ENCODE measurements at places on chromosomes 13 and 19. TPM values are rescaled to one million over a fixed set of nuclear protein-coding genes. Genes with fewer than 3 reads are reported as not detected.

GRCh38 chr13:35965226-35965927 is 165.8 kb downstream of the DCLK1 start:
- H3K4me3 ChIP-seq, result no peak overlapping the region
- H3K27me3 ChIP-seq, result no peaks in the 10 kb centered on the region
- H3K36me3 ChIP-seq, result no peaks in the 10 kb centered on the region
- DNase-seq, result no peak
- H3K4me1 ChIP-seq, result no peaks in the 10 kb centered on the region
- H3K27ac ChIP-seq, result no peak overlapping the region

GRCh38 chr13:46648166-46648607 is 95.2 kb downstream of the LRCH1 start:
- H3K27me3 ChIP-seq, result no peaks in the 10 kb centered on the region
- H3K4me3 ChIP-seq, result no peak overlapping the region
- DNase-seq, result no peak
- H3K36me3 ChIP-seq, result no peaks in the 10 kb centered on the region
- peak overlapping the region; percentile 34 for H3K27ac ChIP-seq
- peaks cover 14% of the 10 kb centered on the region for H3K4me1 ChIP-seq

DNA sequence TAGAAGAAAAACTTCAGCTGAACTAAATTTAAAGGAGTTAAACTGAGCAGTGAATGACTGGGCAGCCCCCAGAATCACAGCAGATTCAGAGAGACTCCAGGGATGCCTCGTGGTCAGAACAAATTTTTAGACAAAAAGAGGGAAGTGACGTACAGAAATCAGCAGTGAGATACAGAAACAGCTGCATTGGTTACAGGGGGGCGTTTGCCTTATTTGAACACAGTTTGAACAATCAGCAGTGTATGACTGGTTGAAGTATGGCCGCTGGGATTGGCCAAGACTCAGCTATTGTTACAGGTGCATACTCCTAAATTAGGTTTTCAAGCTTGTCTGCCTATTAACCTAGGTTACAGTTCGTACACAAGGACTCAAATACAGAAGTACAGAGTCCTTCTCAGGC is 2.2 kb upstream of the SPRYD7 start:
- H3K27ac ChIP-seq, result no peak overlapping the region
- peaks cover 35% of the 10 kb centered on the region for H3K4me1 ChIP-seq
- no peak overlapping the region for H3K4me3 ChIP-seq
- DNase-seq, result no peak
- no peaks in the 10 kb centered on the region for H3K27me3 ChIP-seq

DNA sequence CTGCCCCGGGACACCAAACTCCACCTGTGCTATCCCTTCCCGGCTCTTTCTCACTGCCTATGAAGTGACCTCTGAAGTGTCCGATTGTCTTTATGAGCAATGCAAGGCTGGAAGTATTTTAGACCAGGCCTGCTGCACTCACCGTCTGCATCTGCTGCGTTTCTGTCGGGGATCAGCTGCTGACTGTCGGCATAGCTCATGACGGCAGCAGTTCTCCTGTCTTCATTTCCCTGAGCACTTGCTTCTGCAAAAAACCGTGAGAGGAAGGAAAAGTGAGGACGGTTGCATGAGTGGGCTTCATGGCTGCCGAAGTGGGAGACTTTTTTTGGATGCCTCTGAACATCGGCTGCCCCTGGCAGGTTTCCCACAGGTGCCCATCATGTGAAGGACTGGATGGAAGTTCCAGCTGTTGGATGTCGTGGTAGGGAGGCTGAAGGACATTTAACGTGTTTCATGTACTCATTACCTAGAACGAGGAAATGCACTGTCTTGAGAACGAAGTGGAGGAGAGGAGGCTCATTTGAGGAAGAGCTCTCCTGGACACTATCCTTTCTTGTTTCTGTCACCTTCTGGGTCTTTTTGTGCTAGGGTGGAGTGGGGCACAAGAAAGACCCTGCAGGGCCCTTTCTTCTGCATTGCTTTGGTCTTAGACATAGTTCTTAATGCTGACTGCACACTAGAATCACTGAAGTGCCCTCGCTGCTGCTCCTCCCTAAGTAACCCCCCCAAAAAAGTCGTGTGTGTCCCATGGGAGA is 94.7 kb downstream of the RNASEH2B start:
- DNase-seq, result no peak
- peaks cover 7% of the 10 kb centered on the region for H3K4me1 ChIP-seq
- H3K36me3 ChIP-seq, result no peaks in the 10 kb centered on the region
- H3K4me3 ChIP-seq, result no peak overlapping the region

DNA sequence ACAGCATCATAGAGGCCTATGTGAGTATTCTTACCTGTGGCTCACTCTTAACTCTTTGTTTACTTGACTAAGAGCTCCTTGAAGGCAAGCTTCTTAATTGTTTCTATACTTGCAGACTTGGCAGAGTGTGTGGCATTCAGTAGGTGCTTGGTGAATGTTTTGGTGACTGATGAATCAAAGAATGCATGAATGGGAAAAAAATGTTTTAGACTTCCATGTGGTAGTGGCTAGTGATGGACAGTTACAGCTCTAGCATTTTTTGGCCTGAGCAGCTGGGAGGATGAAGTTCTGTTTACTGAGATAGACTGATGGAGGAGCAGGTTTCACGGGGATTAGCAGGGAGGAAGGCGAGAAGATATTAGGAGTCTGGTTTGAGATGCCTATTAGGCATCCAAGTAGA is 13.6 kb downstream of the HAS1 start:
- no peaks in the 10 kb centered on the region for H3K4me1 ChIP-seq
- no peak overlapping the region for H3K4me3 ChIP-seq
- no peaks in the 10 kb centered on the region for H3K27me3 ChIP-seq
- H3K27ac ChIP-seq, result no peak overlapping the region

DNA sequence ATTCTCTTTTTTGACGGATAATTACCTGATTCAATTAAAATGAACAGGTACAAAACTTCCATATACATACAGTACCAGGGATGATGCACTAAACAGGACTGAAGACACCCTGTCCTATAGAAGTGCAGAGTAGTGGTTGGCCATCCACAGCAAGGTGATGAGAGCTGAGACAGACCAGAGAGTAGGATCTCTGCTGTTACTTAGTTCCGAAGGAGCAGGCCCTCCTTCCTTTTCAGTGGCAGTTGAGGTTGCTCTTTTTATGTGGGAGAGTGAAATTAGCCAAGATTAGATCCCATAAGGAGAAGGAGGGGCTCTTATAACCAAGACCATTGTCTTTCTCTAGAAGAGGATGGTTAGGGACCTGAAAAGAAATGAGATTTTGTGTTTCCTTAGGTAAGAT is 4.0 kb downstream of the PDS5B start:
- no peak overlapping the region for H3K27ac ChIP-seq
- no peak overlapping the region for H3K4me3 ChIP-seq
- peaks cover 12% of the 10 kb centered on the region for H3K4me1 ChIP-seq
- H3K27me3 ChIP-seq, result no peaks in the 10 kb centered on the region
- no peaks in the 10 kb centered on the region for H3K36me3 ChIP-seq

DNA sequence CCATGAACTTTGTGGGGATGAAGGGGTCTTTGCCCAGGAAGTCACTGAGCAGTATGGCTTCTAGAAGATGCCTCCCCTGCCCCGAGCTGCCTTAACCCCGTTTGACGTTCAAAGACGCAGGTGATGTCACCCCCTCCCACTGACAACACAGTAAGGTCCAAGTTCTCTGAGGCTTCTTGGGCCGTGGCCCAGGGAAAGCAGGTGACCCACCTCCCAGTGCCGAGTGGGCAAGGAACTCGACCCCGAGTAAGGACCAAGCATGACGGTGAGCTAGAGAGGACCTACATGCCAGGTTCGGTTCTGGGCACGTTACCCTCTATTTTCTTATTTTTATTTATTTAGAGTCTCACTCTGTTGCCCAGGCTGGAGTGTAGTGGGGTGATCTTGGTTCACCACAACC is 81.3 kb downstream of the SLC6A16 start:
- no peaks in the 10 kb centered on the region for H3K4me1 ChIP-seq
- H3K27ac ChIP-seq, result no peak overlapping the region
- H3K36me3 ChIP-seq, result no peaks in the 10 kb centered on the region
- H3K4me3 ChIP-seq, result no peak overlapping the region
- no peak for DNase-seq

- peaks cover 10% of the 10 kb centered on the region for H3K4me1 ChIP-seq
- no peak for DNase-seq
- H3K27me3 ChIP-seq, result no peaks in the 10 kb centered on the region
- H3K27ac ChIP-seq, result peak overlapping the region; percentile 97
Observed at GRCh38 chr19:51926426-51926783, 867 bp upstream of the ZNF613 start.

DNA sequence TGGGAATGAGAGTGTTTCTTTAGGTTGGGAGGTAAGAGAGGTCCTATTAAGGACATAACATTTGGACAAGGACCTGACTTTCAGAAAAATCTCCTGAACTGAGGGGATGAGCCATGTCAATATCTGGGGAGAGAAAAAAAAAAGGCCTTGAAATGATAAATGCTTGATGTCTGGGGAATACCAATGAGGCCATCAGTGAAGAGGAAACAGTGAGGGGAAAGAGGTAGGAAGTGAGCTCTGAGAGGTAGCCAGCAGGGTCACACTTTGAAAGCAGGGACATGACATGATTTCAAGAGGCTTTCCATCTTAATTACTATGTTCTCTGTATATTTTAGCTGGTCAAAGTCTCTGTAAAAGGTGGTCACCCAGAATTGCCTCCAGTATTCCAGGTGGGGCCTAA is 9.9 kb upstream of the UBE2L5 start:
- no peaks in the 10 kb centered on the region for H3K27me3 ChIP-seq
- no peak overlapping the region for H3K4me3 ChIP-seq
- no peak for DNase-seq
- no peaks in the 10 kb centered on the region for H3K4me1 ChIP-seq
- H3K27ac ChIP-seq, result no peak overlapping the region

- H3K4me1 ChIP-seq, result no peaks in the 10 kb centered on the region
- H3K27ac ChIP-seq, result no peak overlapping the region
- no peak overlapping the region for H3K4me3 ChIP-seq
- no peak for DNase-seq
- H3K27me3 ChIP-seq, result no peaks in the 10 kb centered on the region
Observed at GRCh38 chr13:53058065-53058679, 29.6 kb downstream of the OLFM4 start.

DNA sequence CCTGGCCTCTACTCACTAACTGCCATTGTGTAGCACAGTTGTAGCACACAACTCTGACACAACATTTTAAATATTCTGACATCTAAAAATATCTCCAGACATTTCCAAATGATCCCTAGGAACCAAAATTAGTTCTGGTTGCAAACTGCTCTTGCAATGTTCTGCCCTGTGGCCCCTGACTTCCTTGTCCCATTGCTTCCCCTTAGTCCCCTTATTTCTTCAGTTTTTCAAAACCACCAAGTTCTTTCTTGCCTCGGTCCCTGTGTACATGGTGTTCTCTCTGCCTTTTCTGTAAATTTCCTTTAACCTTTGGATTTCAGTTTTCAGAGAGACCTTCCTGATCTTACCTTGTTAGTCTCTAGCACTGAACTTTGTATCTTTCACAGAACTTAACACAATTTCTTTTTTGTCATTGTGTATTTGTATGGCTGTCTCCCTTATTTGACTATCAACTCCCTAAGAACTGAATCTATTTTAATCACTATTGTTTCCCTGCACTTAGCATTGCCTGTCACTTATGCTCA is 87.6 kb upstream of the MLNR start:
- H3K36me3 ChIP-seq, result peaks cover 7% of the 10 kb centered on the region
- no peaks in the 10 kb centered on the region for H3K4me1 ChIP-seq
- H3K27ac ChIP-seq, result no peak overlapping the region
- no peak overlapping the region for H3K4me3 ChIP-seq
- H3K27me3 ChIP-seq, result no peaks in the 10 kb centered on the region
- DNase-seq, result no peak

GRCh38 chr19:28307487-28307886 is 905.5 kb downstream of the UQCRFS1 start:
- H3K27me3 ChIP-seq, result no peaks in the 10 kb centered on the region
- no peaks in the 10 kb centered on the region for H3K4me1 ChIP-seq
- no peak for DNase-seq
- H3K4me3 ChIP-seq, result no peak overlapping the region
- H3K36me3 ChIP-seq, result no peaks in the 10 kb centered on the region

DNA sequence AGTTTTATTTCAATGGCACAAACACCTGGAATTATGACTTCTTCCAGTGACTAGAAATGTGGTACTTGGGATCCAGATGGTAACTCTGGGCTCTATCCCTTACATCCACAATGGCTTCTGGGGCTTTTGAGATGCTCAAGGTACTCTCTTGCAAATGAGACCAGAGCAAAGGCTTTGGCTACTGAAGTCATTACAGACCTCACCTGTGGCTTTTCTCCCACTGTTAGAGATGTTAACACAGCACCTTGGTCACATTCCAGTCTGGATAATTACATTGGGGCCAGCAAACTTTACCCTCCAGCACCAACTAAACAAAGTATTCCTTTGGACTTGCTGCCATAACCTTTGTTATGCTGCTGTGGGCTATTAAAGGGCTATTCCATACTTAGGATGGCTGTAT is 6.1 kb downstream of the ENOX1 start:
- no peak overlapping the region for H3K27ac ChIP-seq
- DNase-seq, result no peak
- H3K27me3 ChIP-seq, result peaks cover 4% of the 10 kb centered on the region
- no peaks in the 10 kb centered on the region for H3K36me3 ChIP-seq
- H3K4me1 ChIP-seq, result peaks cover 5% of the 10 kb centered on the region
- H3K4me3 ChIP-seq, result no peak overlapping the region

XPO4 gene
- 12.5 TPM for total RNA-seq

PTH2 gene
- not detected for total RNA-seq

ADGRE2 gene
- total RNA-seq, result 1.0 TPM

CLEC17A gene
- total RNA-seq, result not detected

TMC4 gene
- 0.23 TPM for total RNA-seq

NACC1 gene
- total RNA-seq, result 16.7 TPM

KRI1 gene
- 14.1 TPM for total RNA-seq

HCN2 gene
- total RNA-seq, result 0.05 TPM

CAMSAP3 gene
- 13.8 TPM for total RNA-seq

SSBP4 gene
- 19.0 TPM for total RNA-seq

ZNF471 gene
- 2.3 TPM for total RNA-seq

ZNF610 gene
- 0.89 TPM for total RNA-seq

Data from liver (tissue), 10 donors.